CD4-positive, alpha-beta memory T cell (primary cell): ENCODE measurements at places on chromosomes 7 and 10. TPM values are rescaled to one million over a fixed set of nuclear protein-coding genes. Genes with fewer than 3 reads are reported as not detected.

DNA sequence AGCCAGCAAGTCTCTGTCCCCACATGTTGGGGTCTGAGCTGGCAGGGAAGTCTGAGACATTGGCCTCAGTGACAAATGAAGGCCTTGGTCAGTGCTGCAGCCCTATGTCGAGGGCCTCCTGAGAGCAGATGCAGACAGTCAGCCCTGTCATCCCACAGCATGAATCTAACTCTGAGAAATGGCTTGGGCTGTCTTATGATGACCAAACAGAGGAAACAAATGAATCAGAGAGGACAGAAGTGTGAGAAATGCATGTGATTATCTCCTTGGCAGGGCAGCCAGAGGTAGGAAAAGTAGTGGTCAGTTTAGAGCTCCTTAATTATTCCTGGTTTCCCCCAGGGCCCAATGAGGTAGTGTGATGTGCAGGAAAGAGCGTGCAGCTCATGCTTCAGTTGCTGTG lies 287.6 kb downstream of the SORCS3 start:
- DNase-seq = no peak
- H3K27me3 ChIP-seq = no peaks in the 10 kb centered on the region
- no peak overlapping the region for H3K27ac ChIP-seq
- no peak overlapping the region for H3K4me3 ChIP-seq
- H3K4me1 ChIP-seq = no peaks in the 10 kb centered on the region

- peaks cover 82% of the 10 kb centered on the region for H3K36me3 ChIP-seq
- H3K4me1 ChIP-seq = peaks cover 13% of the 10 kb centered on the region
- no peak overlapping the region for H3K4me3 ChIP-seq
- no peak overlapping the region for H3K27ac ChIP-seq
Measured at GRCh38 chr10:13120786-13121499, 21.0 kb downstream of the OPTN start.

GRCh38 chr10:100000109-100000644 lies 9.6 kb downstream of the DNMBP start:
- DNase-seq = no peak
- H3K27ac ChIP-seq = no peak overlapping the region
- H3K4me1 ChIP-seq = no peaks in the 10 kb centered on the region
- H3K4me3 ChIP-seq = no peak overlapping the region
- H3K27me3 ChIP-seq = no peaks in the 10 kb centered on the region

DNA sequence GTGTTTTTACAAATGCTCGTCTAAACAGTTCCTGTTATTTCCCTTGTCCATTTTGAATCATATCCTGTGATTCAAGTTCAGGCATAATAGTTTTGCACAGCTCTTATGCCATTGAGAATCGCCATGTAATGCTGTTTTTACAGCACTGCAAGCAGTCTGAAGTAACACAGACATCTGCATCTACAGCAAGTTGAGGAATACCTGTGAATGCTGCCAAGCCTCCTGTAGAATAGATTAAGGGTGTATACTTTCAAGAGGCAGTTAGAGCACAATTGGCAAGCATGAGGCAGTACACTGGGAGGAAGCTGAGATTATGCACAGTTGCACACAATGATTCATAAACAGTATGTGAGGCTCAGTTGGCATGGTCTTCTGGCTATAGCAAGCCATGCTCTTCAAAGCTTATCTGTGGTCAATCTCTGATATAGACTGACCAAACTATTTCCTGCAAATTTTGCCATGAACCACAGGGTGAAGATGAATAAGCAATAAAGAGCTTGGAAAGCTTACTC lies 121.9 kb upstream of the AKR1E2 start:
- H3K27me3 ChIP-seq = no peaks in the 10 kb centered on the region
- no peaks in the 10 kb centered on the region for H3K4me1 ChIP-seq
- no peak for DNase-seq
- H3K27ac ChIP-seq = no peak overlapping the region
- H3K36me3 ChIP-seq = no peaks in the 10 kb centered on the region

GRCh38 chr7:157870644-157871290 lies 534.0 kb downstream of the DNAJB6 start:
- no peak for DNase-seq
- H3K27me3 ChIP-seq = no peaks in the 10 kb centered on the region
- no peak overlapping the region for H3K4me3 ChIP-seq
- no peak overlapping the region for H3K27ac ChIP-seq

GRCh38 chr10:71246591-71247413 lies 34.4 kb downstream of the UNC5B start:
- no peak for DNase-seq
- H3K4me1 ChIP-seq = no peaks in the 10 kb centered on the region
- H3K27ac ChIP-seq = no peak overlapping the region
- no peak overlapping the region for H3K4me3 ChIP-seq
- H3K36me3 ChIP-seq = no peaks in the 10 kb centered on the region
- H3K27me3 ChIP-seq = no peaks in the 10 kb centered on the region

DNA sequence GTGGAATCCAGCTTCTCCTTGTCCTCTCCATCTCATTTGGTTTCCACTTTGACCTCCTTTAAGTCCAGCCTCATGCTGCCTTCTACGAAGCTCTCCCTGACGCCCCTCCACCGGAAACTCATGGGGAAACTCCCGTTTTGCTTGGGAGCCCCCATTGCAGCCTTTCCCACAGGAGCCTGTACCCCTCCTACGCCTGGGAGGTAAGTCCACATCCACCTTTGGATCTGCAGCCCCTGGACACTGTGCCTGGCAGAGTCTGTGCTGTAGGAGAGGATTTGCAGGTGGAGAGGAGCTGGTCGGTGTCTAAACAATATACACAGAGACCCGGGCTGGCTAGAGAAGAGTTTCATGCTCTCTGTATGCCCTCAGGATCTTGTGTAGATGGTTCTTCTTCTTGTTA lies 296.1 kb downstream of the GLRX3 start:
- no peaks in the 10 kb centered on the region for H3K36me3 ChIP-seq
- H3K27ac ChIP-seq = no peak overlapping the region
- DNase-seq = no peak
- H3K4me1 ChIP-seq = no peaks in the 10 kb centered on the region

DNA sequence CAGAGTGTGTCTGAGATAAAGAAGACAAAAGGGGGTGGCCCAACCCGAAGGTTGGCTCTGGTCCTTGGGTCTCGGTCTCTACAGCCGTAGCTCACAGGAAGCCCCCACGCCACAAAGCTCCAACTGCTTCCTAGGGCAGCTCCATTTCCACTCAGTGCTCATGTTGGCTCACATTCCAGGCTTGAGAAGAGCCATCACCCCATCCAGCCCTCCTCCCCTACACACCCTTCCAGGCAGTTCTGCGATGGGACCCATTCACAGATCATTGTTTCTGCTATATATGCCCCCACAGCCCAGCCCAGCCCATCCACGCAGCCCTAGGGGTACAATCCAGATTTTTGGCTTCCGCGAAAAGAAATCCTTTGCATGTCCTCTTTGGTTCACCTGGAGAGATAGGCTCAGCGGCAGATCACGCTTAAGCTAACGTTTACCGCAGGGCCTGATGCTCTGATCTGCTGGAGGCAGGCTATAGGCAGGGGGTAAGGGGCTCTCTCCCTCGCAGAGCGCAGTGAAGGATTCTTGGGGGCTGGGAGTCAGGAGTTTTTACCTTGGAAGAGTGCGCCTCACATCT lies 6.2 kb upstream of the HOXA11 start:
- H3K27me3 ChIP-seq = peaks cover 86% of the 10 kb centered on the region
- no peak overlapping the region for H3K4me3 ChIP-seq
- DNase-seq = no peak
- H3K27ac ChIP-seq = no peak overlapping the region

DNA sequence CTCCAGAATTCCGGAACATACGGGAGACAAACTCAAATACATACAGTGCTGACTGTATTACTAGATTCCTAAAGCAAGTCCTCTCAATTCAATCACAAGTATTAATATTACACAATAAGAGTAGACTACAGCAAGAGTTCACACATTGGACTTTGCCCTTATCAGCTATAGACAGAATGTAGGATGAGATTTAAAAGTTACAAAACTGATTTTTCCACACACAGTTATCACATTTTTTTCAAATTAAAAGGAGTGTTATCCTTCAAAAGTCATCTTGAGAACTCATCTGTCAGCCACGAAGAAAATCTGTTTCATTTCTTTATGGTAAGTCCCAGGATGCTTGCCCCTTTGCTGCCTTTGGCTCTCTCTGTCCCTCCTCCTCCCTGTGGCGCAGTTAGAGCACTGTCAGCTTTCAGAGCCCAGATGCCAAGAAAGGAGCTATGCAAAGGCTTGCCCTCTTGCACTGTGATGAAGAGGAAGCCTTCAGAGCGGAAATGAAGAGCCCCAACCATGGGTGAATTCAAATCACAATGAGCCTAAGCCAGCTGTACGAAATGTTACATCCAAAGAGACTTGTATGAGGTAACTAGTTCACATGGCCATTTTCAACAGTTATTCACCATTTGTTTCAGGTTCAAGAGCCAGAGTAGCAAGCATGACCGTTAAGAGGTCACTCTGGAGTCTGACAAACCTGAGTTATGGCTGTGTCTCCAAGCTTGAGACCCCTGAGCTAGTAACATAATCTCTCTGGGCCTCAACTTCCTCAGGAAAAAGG lies 10.7 kb downstream of the NCOA4 start:
- no peak for DNase-seq
- no peak overlapping the region for H3K27ac ChIP-seq
- peaks cover 11% of the 10 kb centered on the region for H3K36me3 ChIP-seq

- no peaks in the 10 kb centered on the region for H3K27me3 ChIP-seq
- H3K4me3 ChIP-seq = no peak overlapping the region
- DNase-seq = no peak
- no peaks in the 10 kb centered on the region for H3K4me1 ChIP-seq
- H3K27ac ChIP-seq = no peak overlapping the region
Measured at GRCh38 chr7:138382862-138383565, 77.0 kb upstream of the TRIM24 start.

DNA sequence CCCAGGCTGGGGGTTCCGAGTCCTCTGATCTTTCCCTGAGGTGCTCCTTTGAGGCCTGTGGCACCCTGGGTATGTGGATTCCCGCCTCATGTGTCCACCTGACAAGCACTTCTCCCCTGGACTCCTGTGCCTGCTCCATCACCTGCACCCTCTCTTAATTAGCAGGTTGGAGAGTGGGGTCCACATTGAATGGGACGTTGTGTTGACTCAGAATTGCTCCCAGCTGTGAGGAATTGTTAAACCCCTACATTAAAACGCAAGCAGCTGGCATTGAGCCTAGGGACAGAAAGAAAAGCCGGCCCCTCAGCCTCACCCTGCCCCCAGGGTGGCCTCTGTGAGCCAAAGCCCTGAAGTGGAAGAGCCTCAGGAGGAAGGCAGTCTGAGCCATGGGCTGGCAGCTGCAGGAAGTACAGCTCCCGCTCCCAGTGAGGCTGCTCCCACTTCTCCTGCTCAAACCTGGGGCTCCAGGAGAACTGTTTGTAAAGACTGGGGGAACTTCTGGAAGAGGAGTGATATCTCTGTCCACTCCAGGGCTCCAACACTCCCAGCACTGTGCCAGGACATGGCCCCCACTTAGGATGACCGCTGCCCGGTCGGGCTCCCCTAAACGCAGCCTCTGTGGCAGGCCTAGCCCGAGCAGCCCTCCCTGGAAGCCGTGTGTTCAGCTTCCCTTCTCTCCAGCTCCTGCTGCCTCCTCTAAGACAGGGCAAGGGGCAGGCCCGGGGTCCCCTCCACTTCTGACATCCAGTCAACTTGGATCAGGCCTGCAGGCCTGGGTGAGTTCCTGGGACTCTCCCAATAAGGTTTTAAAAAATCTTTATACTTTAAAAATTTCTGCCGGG lies 1.8 kb upstream of the OPN4 start:
- H3K27ac ChIP-seq = no peak overlapping the region
- no peak for DNase-seq
- no peaks in the 10 kb centered on the region for H3K4me1 ChIP-seq
- H3K36me3 ChIP-seq = no peaks in the 10 kb centered on the region
- no peak overlapping the region for H3K4me3 ChIP-seq

GRCh38 chr10:51879238-51879637 lies 179.8 kb upstream of the CSTF2T start:
- H3K36me3 ChIP-seq = no peaks in the 10 kb centered on the region
- no peak overlapping the region for H3K27ac ChIP-seq
- no peaks in the 10 kb centered on the region for H3K4me1 ChIP-seq
- H3K27me3 ChIP-seq = no peaks in the 10 kb centered on the region
- no peak overlapping the region for H3K4me3 ChIP-seq
- peak; percentile 10 for DNase-seq

- DNase-seq = no peak
- no peaks in the 10 kb centered on the region for H3K36me3 ChIP-seq
- no peaks in the 10 kb centered on the region for H3K27me3 ChIP-seq
- H3K4me3 ChIP-seq = no peak overlapping the region
- no peak overlapping the region for H3K27ac ChIP-seq
Measured at GRCh38 chr10:109215291-109216075, 707.8 kb downstream of the XPNPEP1 start.

- H3K27ac ChIP-seq = no peak overlapping the region
- peaks cover 11% of the 10 kb centered on the region for H3K4me1 ChIP-seq
- no peak for DNase-seq
Measured at GRCh38 chr10:32963096-32963495, 5.1 kb upstream of the ITGB1 start.

GRCh38 chr7:132218876-132219275 lies 357.4 kb downstream of the PLXNA4 start:
- no peaks in the 10 kb centered on the region for H3K36me3 ChIP-seq
- DNase-seq = no peak
- H3K27ac ChIP-seq = no peak overlapping the region

GRCh38 chr10:5064656-5065055 lies 29.6 kb upstream of the AKR1C3 start:
- H3K36me3 ChIP-seq = no peaks in the 10 kb centered on the region
- H3K4me1 ChIP-seq = no peaks in the 10 kb centered on the region
- DNase-seq = no peak
- H3K4me3 ChIP-seq = no peak overlapping the region
- H3K27ac ChIP-seq = no peak overlapping the region

DNA sequence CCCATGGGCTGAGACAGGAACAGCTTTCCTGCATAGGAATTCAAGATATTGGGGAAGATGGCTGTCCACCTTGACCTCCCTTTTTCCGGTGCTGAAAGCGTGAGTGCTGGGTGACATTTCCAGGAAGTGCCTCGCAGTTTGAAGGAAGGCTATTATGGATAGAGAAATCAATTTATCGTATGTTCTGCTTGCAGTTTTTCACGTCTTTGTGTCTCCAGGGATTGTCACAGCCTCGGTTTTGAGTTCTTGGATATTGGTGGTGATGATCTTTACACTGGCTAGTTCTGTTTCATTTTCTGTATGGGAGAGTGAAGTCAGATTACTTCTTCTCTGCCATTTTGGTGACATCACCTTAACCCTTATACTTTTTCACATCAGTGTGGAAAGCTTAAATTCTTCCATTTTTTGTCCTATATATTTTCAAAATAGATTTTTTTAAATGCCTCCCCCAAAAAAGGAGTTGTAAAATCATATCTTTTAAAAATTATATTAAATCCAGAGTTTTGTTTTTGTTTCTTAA lies 102.5 kb upstream of the APBB1IP start:
- no peaks in the 10 kb centered on the region for H3K36me3 ChIP-seq
- peaks cover 4% of the 10 kb centered on the region for H3K4me1 ChIP-seq
- H3K4me3 ChIP-seq = peak overlapping the region; percentile 38
- H3K27ac ChIP-seq = peak overlapping the region; percentile 5

- H3K4me1 ChIP-seq = no peaks in the 10 kb centered on the region
- DNase-seq = no peak
- H3K4me3 ChIP-seq = no peak overlapping the region
- no peak overlapping the region for H3K27ac ChIP-seq
- H3K27me3 ChIP-seq = no peaks in the 10 kb centered on the region
Measured at GRCh38 chr7:99008181-99008631, 129.9 kb downstream of the TRRAP start.

The NMT2 gene
- total RNA-seq = 101 TPM

The TFEC gene
- 0.70 TPM for total RNA-seq

The KCNH2 gene
- total RNA-seq = 2.6 TPM

The GLCCI1 gene
- total RNA-seq = 49.7 TPM

The LIPF gene
- not detected for total RNA-seq

The PRRT4 gene
- 0.52 TPM for total RNA-seq

The PLXNA4 gene
- 0.22 TPM for total RNA-seq

The FAM221A gene
- 7.3 TPM for total RNA-seq

The OIT3 gene
- total RNA-seq = 0.20 TPM

The ITGB8 gene
- total RNA-seq = 0.12 TPM

The NEUROG3 gene
- total RNA-seq = not detected

The CYP3A4 gene
- total RNA-seq = not detected

The ABCB4 gene
- total RNA-seq = not detected

The PPP1R17 gene
- not detected for total RNA-seq
